ENCODE measurements at places on chromosomes 5 and 9.

- no peak for DNase-seq
Measured at GRCh38 chr9:109520475-109521132, 22.5 kb upstream of the PTPN3 start.

DNA sequence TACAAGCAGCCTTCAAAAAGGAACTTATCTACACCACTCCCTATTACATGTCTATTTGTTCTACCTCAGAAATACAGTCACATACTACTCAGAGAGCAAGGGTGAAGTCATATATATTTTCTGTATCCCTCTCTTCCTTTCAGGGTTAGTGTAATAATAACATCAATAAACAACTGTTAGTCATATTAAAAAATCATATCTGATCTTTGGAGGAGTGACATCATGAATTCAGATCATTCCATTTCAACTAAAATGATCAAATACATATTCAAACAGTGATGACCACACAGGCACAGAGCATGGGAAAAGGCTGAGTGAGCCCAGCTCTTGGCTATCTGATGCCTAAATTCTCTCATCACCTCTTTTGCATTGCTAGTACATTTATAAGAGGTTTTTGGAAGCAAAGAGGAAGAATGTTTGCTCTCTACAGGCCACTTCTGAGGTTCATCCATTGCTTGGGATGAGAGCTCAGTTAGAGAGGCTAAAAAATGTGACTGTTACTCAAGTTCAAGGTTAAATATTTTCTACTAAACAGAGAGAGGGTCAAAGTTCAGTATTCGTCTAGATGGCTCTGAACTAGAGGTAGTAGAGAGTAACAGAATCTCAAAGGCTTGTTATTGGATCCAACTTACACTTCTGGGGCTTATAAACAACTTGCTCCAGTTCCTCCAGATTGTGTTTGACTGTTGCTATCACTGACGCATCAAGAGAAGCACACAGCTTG lies 39.0 kb downstream of the RIGI start:
- no peak for DNase-seq

GRCh38 chr5:172640139-172640538 lies 924 bp upstream of the NEURL1B start:
- no peak for DNase-seq

GRCh38 chr9:1386420-1386819 lies 336.3 kb downstream of the DMRT2 start:
- DNase-seq = no peak

DNA sequence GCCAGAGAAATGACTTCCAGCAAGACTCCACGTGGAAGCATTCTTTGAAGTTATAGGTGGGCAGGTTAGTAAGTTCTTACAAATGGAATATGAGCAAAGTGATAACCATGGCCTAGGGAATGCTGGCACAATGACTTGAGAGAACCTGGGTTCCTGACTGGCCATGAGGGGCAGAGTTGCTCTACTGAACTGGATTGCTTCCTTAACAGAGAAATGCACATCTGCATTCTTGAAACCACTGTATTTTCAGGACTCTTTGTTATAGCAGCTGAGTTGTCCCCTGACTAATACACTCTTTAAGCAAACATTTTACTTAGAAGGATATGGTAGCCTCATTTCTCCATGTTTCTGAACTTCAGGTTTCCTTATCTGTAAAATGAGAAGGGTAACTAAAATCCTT lies 108.3 kb upstream of the GNA14 start:
- DNase-seq = no peak

Measured in stimulated activated CD4-positive, alpha-beta T cell treated with anti-CD3 and anti-CD28 coated beads, Interleukin-2, amount 100 ng/mL, for 4 hours (primary cell).